Pons (tissue), 1 donor: ENCODE measurements at places on chromosomes 4 and X.

DNA sequence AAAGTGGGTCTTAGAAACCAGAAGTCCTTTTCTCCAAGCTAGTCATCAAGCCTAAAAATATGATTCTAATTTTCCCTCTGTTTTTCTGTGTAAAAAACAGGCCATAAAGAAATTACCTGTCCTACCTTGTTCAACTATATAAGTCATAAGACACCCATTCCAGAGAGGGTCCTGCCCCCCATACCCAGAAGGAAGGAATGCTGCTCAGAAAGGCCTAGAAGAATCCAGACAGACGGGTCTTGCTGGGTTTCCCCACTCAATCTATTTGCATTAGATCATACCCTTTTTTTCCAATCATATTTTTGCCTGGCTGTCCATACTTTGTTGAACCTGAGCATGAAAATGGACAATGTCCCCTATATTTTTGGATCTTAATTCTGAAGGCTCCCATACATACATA is 16.3 kb upstream of the XAGE2 start:
- DNase-seq = no peak

DNA sequence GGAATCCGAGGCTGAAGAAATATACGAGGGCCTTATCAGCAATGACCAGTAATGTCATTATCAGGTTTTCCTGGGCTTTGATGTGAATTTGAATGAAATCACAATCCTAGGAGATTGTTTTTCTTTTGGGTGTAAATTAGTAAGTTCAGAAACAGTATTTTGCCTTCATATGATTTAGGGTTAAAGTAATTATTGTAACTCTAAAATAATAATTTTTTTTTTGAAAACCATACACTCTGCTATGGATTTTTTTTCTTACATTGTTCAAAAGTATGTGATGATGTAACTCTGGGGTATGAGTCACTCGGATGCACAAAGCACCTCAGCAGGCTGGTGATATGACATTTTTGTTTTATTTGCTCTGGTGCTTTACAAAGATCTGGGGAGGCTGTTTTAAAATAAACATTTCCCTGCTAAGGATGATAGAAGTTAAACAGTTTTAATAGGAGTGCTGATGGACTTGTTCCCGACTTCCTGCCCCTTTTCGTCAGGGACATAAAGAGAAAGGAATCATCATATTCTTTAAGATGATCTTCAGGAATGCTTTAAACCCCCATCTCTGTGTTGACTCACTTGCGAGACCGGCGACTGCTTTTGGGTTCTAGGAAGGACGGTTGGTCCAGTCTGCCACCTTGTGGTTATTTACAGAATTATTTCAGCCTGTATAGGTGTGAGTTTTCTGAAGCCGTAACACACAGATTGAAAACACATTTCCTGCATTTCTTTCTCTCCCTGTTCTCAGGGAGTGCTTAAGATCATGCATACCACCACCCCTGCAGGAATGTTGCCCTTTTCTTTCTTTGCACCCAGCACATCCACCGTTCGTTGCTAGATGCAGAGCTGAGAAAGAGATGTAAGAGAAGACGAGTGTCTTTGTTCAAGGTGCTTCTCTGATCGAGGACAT is 72.5 kb downstream of the RAPGEF2 start:
- DNase-seq = peak; percentile 91

DNA sequence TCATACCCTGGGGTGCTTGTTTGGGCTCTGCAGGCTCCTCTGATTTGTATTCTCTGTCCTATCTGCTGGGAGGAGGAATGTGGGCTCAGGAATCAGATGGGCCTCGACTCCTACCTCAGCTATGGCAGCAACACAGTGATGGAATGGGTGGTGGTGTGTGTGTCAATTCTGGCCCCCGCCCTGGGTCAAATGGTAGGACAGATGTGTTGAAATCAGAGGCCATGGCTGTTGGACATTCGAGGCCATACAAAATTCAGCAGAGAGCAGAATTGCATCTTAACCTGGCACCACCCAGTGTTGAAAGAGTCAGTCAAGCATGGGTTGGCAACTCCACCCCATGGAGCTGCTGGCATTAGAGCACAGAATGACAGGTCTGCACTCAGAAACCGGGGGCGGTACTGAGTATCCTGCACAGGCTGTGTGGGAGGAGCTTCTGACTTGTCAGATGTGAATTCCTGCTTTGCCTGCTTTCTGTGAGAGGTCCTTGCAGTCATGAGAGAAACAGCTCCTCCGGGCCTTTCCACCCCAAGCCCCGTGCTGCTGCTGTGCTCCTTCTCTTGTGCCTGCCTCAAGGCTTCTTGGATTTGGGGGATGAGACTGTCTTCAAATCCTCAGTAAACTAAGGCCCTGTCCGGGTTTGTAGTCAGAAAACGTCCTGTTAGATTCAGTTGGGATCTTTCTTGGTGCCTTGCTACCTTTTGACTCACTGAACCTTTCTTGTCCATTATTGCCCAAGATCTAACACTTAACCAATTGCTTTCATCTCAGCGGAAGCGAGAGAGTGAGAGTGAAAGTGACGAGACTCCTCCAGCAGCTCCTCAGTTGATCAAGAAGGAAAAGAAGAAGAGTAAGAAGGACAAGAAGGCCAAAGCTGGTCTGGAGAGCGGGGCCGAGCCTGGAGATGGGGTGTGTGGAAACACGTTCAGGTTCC is 13.0 kb downstream of the DKC1 start:
- no peak for DNase-seq

- DNase-seq = no peak
These were observed 62.4 kb downstream of the ANAPC10 start for GRCh38 chr4:145035494-145036136.

- DNase-seq = no peak
These were observed 160.4 kb downstream of the PAPSS1 start for GRCh38 chr4:107559653-107560052.

DNA sequence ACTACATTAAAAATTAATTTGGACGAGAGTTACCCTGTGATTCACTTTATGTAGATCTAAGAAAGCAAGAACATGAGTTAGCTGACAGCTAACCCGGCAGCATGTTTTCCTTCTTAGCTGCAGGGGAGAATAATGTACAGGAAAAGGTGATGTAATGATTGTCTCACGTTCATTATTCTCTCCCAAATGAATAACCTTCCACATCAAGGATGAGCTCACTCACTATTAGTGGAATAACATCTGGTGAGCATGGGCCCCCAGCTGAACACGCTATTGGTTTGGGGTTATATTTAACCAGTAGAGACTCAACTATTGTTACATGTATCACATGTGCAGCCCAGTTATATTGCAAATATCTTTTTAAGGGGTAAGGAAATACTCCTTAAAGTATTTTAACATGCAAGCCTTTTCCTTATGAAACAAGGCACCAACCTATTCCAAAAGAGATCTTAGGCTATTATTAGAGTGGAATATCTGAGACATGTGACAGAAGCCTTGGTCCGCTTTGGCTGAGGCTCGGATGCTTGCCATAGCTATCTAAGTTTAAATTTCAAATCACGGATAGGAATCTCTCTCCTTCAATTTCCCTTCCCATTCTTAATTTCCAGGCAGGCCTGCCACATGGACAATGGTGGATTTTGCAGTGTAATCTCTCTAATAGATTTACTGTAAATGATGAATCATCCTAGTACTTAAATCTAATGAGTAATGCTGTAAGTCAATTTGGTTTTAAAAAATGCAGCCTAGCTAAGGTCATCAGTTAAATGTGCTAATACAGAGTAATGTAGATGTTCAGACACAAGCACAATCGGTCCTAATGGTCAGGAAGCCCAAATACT is 99.0 kb upstream of the OTUD4 start:
- no peak for DNase-seq

DNA sequence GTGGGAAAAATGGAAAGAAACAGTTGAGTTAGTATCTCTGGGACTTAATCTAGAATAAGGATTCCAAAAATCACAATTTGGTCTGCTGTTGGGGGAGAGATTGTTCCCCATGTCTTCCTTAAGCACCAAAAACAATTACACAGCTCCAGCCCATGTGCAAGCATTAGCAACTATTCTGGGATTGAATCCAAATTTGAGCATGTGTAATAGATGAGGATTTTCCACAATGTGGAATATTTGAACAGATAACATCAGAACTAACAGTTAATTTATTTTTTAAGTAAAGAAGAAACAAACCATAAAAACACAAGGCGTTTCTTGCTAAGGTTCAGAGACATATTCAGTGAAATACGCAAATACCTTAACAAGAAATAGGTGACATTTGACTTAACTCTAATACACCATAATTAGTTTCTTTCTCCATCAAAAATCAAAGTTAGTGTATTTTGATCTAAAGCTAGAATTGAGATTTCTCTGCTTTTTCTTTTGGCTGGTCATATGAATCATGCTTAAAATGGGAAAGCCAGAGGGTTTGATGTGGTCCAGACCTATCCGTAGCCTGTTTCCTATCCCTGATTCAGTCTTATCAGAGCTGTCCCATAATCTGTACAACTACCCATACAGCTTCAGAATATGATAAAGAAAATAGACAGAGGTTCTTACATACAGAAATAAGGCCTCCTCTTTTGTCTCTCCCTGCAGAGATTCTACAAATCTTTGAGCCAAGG is 413.4 kb downstream of the PACRGL start:
- DNase-seq = no peak

- no peak for DNase-seq
These were observed 11.4 kb downstream of the HTRA3 start for GRCh38 chr4:8280876-8281440.

- DNase-seq = no peak
These were observed 3.9 kb downstream of the HCFC1 start for GRCh38 chrX:153967536-153968224.

GRCh38 chr4:5448221-5448620 is 260.1 kb downstream of the EVC2 start:
- no peak for DNase-seq

DNA sequence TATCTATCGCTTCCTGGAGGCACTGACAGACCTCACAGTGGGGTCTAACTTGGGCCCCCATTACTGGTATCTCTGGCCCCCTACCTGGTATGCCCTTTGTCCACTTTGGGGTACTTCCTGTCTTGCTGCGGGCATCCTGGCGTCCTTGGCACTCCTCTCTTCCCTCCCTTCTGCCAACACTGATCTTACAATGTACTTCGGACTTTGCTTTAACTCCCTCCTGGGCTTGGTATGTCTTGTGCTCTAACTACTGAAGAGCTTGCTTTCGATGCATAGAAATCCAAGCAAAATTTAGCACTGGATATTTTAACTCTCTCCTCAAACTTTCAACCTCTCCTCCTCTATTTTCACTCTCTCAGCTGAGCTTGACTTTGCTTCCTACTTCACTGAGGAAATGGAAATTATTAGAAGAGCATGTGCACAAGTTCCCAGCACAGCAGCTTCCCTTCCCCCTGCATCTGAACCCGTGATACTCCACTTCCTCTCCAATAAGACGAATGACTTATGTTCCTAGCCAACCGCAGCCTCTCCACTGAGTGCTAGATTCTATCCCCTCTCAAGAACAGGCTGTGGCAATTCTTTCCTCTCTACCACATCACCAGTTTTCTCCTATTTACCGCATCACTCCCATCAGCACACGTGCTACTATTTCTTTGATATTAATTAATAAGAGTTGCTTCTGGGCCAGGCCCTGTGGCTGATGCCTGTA is 52.9 kb downstream of the SUPT20HL2 start:
- DNase-seq = peak; percentile 51

DNA sequence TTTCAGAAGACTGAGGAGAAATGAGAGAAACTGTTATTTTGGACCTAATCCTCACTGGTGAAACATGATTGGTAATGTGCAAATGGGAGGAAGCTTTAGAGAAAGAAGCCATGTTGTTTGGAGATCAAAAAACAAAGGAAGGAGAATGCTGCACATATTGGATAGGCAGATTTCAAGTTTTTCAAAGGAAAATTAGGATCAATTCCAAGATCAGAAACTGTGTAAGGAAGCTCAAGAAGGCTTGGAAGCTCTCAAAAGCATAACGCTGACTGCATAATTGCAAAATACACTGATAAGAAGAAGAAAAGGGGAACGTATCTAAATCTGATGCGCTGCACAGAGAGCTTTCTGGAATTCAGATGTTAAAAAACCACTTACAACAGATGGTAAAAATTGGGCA is 34.6 kb downstream of the KLHL15 start:
- DNase-seq = no peak

DNA sequence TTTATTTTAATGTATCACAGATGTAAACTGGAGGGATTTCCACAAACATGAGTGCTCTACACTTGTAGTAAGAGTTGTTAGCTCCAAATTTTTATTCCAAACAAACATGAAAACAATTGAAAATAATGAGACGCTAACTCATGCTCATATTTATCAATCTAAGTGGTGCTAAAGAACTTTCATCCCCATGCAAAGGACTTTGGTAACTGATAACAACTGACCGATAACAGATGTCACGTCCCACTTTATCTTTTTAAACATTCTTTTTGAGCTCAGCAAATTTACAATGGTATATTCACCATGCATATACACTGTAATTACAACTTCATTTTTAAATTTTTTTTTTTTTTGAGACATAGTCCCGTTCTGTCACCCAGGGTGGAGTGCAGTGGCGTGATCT is 15.6 kb upstream of the MAOA start:
- DNase-seq = no peak

DNA sequence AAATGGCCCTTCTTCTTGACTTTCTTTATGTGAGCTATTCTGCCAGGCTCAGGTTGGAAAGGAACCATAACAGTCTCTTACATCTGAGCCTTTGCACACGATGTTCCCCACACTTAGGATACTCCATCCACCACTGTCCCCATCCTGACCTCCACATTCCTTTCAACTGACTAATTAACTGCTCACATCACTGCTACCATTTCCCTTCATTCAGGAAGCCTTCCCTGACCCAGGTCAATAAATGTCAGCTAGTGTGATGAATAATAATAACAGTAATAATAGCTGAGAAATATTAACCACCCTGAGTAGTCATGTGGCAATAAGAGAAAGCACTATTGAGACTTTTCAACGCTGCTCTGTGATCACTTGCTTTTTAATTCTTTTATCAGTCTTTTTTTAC is 291.7 kb downstream of the KCNIP4 start:
- no peak for DNase-seq

DNA sequence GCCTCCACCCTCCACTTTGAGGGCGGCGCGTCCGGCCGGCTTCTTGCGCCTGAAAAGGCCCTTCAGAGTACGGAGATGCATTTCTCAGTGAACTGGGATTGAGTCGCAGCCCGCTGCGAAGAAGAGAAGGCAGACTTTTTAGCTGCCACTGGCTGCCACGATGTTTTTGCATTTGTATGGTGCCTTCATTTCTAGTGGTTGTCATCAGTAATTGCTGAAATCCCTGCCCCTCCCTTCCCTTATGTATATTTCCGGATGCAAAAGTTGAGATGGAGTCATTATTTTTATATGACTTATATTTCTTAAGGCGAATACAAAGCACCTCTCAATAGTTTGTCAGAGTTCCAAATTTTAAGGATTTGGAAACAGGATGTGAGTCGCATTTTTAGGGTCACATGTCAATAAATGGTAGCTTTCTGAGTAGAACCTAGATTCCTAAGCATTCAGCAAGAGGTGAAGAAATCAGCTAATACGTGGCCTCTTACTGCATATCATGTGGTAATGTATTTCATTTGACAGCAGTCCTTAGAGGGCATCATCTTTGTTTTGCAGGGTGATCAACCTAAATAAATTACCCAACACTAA is 658 bp downstream of the ATP6AP2 start:
- no peak for DNase-seq

- no peak for DNase-seq
These were observed 64.4 kb downstream of the AFF1 start for GRCh38 chr4:86999136-86999643.
